Stimulated activated CD4-positive, alpha-beta T cell treated with anti-CD3 and anti-CD28 coated beads, Interleukin-2, amount 100 ng/mL, for 4 hours (primary cell): ENCODE measurements at places on chromosomes 4 and X.

DNA sequence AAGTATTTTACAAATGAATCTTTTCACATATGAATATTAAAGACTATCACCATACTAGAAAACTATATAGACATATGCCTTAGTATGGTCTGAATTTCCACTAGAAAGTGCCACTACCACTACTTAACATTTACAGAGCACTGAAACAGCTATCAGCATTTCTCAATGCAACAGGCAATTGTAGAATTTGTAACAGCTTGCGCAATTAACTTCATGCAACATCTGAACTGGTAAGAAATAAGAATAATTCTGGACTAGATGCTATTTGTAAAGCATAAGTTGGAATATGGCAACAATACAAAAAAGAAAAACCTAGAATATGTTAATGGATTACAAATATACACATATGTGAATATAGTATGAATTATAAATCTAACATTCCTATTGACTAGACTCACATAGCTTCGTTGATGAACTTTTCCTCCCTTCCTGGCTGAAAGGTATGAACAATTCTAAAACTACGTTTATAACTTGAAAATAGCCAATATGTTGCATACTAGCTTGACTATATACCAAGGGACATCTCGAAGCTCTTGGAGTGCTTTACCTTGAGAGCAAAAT lies 82.0 kb downstream of the ATP8A1 start:
- no peak for DNase-seq

GRCh38 chr4:61886131-61886530 lies 686.0 kb downstream of the ADGRL3 start:
- DNase-seq = no peak

- DNase-seq = no peak
Measured at GRCh38 chr4:139234253-139234652, 45.8 kb downstream of the MGARP start.

DNA sequence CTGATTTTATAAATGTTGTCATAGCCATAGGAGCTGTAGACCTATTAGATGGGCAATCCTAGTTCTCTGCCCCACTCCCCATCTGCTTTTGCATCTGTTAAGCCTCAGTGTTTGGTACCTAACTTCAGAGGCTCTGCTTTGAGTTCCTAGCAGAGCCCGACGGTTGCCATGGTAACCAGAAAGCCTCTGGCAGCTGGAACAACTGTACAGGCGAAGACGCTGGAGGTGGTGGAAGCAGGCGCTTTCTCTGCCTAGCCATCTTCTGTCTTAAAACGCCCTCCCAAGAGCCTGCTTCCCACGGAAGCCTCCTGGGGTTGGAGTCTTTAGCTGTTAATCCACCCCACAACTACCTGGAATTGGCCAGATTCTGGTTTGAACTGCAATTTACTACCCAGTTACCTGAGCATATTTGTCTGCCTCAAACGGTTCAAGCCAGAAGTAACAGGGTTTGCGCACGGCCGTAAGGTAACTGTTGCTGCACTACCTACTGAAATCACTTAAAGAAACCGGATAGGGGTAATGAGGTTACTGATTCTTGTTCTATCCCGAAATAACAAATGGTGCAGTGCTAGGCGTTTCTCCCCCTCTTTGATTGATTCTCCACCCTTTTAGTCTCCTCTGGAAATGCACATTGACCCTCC lies 1.0 kb upstream of the GABRG1 start:
- DNase-seq = no peak

- DNase-seq = no peak
Measured at GRCh38 chr4:20262221-20262620, 10.5 kb downstream of the SLIT2 start.

GRCh38 chr4:87052615-87053014 lies 117.8 kb downstream of the AFF1 start:
- no peak for DNase-seq

DNA sequence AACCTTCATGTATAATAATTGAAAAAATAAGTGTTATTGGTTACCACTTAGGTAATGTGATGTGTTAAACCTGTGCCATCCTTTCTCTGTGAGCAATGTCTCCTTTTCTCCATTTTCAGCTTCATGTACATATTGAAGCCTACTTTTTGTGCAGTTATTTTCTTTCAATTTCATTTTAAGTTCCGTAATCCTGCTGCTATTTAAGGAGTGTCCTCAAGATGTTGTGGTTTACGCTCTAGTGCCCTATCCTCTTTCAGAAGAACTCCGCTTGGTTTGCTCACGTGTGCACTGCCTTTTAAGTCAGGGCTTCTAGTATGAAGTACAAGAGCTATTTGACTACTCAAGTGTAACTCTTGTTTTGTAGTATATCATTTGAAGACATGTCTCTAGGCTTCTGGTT lies 2253.2 kb upstream of the TENM3 start:
- DNase-seq = no peak

DNA sequence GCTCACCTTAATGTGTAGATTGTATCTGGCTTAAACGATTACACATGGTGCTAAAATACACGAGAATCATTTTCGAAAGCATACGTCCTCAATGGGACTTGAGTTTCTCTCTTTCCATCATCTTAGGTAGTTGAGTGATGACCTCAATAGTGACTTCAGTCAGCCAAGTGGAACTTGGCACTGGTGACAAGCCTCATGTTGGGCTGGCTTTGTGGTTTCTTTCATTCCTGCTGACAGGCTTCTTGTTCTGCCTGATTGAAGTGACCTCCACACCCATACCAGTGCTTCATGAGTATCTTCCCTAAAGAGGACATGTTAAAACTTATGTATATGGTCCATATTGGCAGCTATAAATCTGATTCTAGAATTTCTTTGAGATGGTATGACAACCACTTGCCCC lies 159.1 kb upstream of the WDR1 start:
- DNase-seq = no peak

DNA sequence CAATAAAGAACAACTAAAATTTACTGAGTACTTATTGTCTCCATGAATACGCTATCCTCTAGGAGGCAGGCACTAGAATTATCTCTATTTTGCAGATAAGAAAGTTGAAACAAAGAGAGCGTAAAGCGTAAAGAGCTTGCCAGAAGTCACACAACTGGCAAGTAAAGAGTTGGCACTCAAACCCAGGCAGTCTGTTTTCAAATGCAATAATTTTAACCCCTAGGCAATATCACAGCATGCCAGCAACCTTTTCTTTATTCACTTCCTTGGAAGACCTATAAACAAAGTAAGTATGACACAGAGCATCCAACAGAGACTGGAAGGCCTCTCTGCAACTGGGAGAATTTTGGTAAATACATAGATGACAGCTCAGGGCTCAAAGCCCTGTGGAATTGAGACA lies 23.2 kb upstream of the AMELX start:
- no peak for DNase-seq

DNA sequence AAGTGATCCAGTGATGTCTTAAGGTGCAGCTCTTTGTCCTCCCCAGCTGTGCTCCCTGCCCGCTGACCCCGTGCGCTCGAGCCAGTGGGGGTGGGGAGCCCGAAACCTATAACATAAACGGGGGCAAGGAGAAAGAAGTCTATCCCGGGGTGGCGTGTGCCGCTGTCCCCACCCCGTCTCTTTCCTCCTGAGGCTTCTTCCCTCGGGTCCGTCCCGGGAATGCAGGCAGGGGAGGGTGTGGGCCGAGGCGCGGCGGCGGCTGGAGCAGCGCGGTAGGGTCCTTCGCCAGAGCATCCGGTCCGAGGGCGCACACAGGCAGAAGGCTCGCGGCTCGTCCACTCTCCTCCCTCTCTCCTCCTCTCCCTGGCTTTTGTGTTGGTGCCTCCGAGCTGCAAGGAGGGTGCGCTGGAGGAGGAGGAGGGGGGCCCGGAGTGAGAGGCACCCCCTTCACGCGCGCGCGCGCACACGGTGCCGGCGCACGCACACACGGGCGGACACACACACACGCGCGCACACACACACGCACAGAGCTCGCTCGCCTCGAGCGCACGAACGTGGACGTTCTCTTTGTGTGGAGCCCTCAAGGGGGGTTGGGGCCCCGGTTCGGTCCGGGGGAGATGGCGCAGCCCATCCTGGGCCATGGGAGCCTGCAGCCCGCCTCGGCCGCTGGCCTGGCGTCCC lies at the start of gene RAB33A:
Gene RAB33A, plus strand, starts transcription at position 517 of the 681 bp plus-strand sequence. Its CDS starts 101 bp downstream, at position 618.
- no peak for DNase-seq

- DNase-seq = no peak
Measured at GRCh38 chr4:163726641-163727040, 232.2 kb downstream of the TMA16 start.

DNA sequence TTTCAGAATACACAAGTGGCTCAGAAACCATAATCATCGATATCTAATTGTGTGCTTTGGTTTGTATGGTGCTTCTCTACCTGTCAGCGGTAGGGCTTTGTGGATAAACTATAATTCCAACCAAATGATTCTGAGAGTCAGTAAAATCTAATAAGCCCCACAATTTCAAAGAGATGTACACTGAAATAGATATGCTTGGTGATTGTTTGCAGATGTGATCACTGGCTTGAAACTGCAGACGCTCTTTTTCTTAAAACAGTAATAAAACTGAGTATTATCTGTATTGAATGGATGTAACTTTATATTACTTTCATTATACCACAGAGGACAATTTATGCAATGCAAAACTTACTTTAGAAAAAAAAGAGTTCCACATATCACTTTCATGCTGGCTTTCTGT lies 198.8 kb upstream of the ANXA10 start:
- no peak for DNase-seq

- no peak for DNase-seq
Measured at GRCh38 chr4:114386637-114387233, 211.9 kb upstream of the UGT8 start.

- DNase-seq = no peak
Measured at GRCh38 chrX:68807818-68808217, 21.0 kb upstream of the EFNB1 start.

DNA sequence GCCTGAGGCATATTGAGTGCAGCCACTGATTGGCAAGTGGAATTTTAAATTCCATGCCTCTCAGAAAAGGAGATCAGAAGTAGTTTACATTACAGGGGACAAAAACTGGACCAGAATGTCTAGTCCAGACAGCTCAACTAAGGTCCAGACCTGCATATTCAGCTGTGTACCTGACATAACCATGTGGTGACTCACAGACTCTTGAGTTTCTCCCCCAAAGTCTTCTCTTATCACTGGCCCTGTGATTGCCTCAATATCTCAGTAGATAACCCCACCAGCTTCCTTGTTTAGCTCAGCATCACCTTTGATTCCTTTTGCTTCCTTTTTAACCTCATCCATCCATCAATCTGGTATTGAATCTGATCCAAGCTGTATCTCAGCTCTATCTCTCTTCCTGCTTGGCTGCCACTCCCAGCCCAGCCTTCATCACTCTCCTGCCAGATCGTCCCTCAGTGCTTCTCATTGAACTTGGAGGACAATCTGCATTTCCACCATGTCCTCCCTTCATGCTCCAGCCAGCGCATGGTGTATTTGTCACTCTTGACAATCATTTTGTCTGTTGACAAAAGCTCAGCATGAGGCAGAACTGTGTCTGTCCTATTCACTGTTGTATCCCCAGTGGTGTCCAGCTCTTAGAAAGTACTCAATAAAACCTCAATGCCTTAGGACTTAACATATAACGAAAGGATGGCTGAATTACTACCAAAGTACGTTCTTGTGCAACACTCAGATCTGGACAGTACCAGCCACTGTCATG lies 27.8 kb upstream of the SLC2A9 start:
- DNase-seq = no peak

DNA sequence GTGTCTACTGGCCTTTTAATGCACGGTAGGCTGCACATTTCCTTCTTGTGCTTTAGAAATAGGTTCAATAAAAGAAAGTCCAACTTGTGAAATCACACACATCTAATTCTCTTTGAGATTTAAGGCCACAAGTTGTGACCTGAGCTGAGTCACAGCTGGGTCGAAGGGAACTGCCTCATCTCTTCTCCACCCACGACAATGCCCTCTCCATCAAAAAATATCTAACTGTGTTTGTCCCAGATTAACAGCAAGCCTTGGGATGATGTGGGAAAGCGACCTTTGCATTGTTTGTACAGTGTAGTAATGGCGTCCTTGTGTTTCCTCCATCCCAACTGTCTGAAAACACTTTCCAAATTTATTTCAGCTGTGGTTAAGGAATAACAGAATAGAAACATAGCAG lies 168.9 kb downstream of the AMELX start:
- DNase-seq = no peak

- DNase-seq = no peak
Measured at GRCh38 chr4:58940167-58940566, 1830.0 kb upstream of the IGFBP7 start.
